Activated CD4-positive, alpha-beta memory T cell treated with anti-CD3 and anti-CD28 coated beads, Interleukin-2, amount 10 ng/mL, durations not matched to agents 7 days and 5 days (primary cell): ENCODE measurements at places on chromosomes 2 and 18.

DNA sequence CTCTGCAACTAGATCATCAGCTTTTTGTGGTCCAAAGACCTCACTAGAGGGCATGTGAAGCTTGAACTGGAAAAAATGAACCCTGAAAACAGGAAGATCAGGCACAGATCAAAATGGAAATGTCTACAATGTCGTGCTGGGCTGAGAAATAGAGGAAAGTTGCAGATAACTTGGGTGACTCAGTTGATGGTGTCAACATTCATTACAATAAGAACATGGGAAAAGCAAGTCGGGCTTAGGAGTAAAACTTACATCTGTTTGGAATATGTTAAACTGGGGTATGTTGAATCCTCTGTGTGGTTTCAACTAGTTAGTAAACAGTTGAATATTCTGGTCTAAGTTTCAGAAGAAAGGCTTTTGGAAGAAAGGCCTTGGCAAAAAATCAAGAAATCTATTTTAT lies 940.4 kb downstream of the ERBB4 start:
- no peak for DNase-seq

- DNase-seq: no peak
These were observed 10.7 kb downstream of the VPS54 start for GRCh38 chr2:64008434-64009009.

- no peak for DNase-seq
These were observed 59.5 kb downstream of the ACKR3 start for GRCh38 chr2:236628981-236629605.

GRCh38 chr2:127376257-127376656 lies 11.5 kb downstream of the MAP3K2 start:
- no peak for DNase-seq

- no peak for DNase-seq
These were observed 833.8 kb downstream of the TRIB2 start for GRCh38 chr2:13550285-13551231.

GRCh38 chr2:230944123-230944653 lies 19.1 kb upstream of the GPR55 start:
- DNase-seq: peak; percentile 62

DNA sequence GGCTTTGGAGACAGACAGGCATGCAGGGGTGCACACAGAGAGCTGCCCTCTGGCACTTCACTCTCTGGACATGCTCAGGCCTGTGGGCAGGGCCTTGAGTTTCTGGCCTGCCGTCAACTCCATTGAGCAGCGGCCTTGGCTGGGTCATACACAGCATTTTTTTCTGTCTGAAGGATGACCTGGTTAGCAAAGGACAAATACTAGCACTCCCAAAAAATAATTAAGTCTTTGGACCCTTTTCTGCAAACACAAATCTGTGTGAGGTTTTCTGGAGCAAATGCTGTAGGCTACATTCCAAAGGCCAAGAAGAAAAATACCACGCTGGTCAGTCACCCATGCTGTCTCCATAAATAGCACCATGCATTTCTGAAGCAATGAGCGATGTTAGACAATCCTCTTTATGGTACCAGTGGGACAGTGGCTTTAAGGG lies 124.7 kb upstream of the CTAGE1 start:
- DNase-seq: no peak

DNA sequence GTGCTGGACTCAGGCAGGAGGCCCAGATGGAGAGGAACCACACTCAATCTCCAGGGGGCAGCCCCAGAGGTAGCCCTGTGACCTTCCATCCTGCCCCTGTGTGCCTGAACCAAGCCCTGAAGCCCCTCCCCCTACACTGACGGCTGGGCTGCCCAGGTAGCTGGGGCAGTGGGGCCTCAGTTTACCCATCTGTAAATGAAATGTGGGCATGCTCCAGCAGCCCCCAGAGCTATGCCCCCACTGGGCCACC lies 15.8 kb downstream of the CROCC2 start:
- no peak for DNase-seq
